ENCODE measurements at places on chromosomes 4 and X.

- DNase-seq: no peak
These were observed 108.3 kb downstream of the AGTR2 start for GRCh38 chrX:116278826-116279225.

DNA sequence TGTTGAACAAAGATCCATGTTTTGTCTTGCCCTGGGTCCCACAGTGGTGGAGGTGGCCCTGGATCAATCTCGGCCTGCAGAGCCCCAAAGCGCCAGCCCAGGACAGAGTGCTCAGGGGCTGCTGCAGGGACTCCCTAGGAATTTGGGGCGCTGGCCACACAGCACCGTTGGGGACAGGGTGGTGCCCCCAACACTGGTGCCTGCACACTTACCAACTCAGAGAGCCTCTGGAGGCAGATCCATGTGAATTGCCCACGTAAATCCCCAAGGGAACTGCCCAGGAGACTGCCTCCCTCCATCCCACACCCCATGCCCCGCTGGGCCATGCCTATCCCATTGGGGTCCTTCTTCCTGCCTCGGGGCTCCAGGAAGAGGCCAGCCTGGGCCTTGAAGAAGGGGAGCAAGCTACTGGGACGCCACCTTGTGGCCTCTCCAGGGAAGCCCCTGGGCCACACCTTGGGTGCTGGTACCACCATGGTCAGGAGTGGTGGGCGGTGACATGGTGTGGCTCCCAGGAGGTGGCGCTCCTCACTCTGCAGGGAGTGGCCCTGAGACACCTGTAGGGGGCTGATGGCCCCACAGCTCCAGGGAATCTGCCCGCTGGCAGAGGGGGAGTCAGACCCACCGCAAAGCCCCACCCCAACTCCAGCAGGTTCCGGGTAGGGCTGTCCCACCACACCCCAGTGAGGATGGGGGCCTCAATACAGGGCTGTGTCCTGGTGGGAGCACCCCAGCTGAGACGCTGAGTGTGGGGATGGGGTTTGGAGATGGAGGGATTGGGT, 22.8 kb downstream of the CFAP99 start:
- peak; percentile 27 for DNase-seq

DNA sequence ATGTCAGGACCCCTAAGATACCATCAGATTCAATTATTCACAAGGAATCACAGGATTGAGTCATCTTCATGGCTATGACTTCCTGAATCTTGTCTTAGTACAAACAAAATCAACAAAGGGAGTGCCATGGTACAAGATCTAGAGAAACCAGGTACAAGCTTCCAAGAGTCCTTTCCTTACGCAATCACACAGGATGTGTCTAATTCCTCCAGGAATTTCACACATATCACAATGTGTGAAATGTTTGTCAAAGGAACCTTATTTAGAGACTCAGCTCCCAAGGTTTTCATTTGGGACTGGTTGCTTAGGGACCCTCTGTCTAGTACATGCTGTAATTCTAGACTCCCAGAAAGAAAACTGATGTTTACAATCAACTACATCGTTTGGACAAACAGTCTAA, 83.0 kb downstream of the MAB21L2 start:
- DNase-seq: no peak

DNA sequence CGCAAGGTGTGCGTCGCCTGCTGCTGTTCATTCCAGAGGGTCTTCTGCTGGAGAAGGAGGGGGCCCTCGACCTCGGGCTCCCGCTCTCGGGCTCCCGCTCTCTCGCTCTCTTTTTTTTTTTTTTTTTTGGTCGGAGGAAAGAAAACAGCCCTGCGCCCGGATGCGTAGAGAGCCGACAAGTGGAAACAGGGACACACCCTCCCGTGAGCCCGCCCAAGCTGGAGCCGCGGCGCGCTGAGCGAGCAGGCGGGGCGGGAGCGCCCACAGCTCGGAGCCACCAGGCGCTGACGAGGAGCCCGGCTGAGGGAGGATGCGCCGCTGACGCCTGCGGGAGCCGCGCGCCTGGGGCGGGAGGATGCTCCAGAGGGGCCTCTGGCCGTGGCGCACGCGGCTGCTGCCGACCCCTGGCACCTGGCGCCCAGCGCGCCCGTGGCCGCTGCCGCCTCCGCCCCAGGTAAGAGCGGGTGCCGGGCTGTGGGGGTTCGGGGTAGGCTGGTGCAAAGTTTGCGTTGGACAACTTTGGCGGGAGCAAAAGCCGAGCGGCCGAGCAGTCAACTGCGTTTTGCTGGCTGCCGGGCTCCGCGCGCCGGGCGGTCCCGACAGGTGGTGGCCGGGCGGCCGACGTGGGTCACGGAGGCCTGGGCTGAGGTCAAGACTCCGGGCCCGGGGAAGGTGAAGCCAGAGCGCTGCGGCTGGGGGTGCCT, at the start of gene MCUB:
Gene MCUB, plus strand, starts transcription at position 264 of the 704 bp plus-strand sequence. Its CDS starts 92 bp downstream, at position 356.
- DNase-seq: peak; percentile 89

DNA sequence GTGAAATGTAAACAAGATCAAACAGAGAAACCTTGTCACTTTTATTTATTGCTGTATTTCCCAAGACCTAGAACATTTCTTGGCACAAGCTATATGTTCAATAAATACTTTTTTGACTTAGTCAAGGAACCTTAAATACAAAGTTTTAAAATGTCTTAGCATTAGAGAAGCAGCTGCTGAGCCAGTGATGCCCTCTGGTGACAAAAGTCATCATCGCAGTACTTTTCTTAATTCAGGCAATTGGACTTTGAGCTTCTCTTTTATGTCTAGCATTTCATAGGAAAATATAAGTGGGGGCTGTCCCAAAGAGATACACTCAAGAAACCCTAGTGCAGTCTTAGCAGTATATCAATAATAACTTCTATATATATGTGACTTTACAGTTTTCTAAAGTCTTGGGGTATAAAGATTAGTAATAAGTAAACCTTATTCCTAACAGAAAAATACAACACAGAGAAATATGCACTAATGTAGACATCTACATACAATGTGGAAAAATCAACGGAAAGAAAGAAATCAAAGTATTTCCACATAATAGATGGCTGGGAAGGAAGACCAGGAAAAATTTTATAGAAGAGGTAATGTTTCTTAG, 118.4 kb downstream of the DTHD1 start:
- DNase-seq: no peak

DNA sequence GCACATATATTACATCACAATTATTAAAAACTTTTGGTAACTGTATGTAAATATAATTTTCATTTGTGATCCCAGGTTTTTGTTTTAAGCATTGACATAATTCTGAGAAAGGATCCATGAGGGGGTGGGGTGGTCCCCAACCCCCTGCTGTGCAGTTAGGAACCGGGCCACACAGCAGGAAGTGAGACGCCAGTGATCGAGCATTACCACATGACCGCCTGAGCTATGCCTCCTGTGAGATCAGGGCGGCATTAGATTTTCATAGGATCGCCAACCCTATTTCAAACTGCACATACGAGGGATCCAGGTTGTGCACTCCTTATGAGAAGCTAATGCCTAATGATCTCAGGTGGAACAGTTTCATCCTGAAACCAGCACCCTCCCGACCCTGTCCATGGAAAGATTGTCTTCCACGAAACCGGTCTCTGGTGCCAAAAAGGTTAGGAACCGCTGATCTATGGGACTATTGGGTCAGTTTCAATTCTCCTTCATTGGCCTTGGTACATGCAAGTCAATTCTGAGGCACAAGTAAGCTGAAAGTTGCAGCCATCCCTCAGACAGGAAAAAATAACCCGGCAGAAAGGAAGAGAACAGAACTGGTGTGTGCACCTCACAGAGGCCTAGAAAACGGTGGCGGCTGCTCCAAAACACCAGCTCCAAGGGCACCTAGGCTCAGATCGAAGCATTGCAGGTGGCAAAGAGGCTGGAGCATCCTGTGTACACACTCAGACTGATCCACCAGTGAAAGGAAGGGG, 7.0 kb upstream of the TMSB4X start:
- DNase-seq: no peak

DNA sequence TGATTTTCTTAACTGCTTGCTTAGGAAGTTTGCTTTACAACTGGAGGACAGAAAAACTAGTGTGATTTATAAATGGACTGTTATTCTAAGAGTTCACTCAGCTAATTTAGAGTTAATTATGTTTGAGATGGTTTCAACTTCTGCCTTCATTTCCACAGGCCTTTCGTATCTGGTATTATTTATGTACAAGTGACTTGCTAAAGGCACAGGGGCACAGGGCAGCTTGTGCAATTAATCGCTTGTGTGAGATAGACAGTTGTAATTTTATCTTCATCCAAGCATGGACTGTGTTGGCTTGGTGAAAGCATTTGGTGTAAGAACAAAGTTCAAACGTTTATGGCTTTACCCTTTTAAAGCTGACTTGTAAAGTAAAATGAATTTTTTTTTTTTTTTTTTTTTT, 38.3 kb downstream of the GPAT3 start:
- no peak for DNase-seq

DNA sequence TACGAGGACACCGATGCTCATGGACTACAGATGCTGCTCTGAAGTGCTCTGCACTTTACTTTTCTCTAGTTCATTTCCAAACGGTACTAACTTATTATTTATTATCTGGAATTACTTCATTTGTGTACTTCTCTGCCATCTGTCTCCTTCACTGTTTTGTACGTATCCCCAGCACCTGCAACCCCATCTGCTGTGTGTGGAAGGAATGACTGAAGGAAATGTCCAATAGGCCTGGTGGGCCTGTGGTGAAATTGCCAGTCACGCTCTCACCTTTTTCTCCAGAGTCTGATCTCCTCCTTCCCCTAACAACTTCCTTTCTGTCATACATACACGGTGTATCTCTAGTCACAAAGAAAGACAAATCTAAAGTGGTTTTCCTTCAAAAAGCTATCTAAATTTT, 12.9 kb downstream of the TMEM154 start:
- DNase-seq: no peak

- no peak for DNase-seq
These were observed 131.9 kb upstream of the USP9X start for GRCh38 chrX:40953369-40953768.

DNA sequence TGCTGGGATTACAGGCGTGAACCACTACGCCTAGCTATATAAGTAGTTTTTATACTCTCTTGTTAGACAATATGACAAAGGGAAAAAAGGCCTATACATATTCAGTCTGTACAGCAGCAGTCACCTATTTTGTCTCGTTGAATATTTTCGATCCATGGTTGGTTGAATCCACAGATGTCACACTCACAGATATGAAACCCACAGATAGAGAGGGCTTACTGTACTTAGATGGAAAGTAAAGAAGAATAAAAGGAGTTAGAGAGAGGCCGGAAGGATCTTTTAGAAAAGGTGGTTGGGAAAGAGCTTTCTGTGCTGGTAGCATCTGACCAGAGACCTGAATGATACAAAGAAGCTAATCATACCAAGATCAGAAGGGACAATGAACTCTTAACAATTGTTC, 38.3 kb upstream of the SPINK2 start:
- DNase-seq: no peak

GRCh38 chr4:170476351-170476750, 386.6 kb upstream of the AADAT start:
- DNase-seq: peak; percentile 24

DNA sequence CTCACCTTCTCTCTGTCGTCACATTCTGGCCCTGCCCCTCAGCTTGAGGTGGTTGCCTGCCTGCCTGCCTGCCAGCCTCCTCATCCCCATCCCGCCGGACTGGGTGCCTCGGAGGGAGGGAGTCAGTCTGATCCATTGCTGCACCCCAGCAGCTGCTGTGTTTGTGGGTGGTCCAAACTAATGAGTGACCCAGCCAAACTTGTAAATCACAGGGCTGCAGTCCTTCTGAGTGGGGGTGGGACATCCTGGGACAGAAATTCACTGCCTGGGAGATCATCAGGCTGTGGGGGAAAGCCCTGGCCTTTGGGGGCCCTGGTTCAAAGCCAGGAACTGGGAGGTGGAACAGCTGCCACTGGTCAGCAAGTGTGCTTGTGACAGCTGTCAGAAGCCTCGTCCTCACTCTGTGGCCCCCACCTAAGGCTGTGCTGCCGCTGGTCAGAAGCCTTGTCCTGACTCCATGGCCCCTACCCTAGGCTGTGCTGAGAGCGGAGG, 5.6 kb downstream of the GPR78 start:
- no peak for DNase-seq

- no peak for DNase-seq
These were observed 138.1 kb downstream of the NPFFR2 start for GRCh38 chr4:72169861-72170260.

- no peak for DNase-seq
These were observed 2.3 kb upstream of the EMD start for GRCh38 chrX:154376774-154377173.

- DNase-seq: peak; percentile 50
These were observed 66.1 kb upstream of the H2AZ1 start for GRCh38 chr4:100016191-100016590.

GRCh38 chr4:152106113-152106763, 345.4 kb upstream of the GATB start:
- peak; percentile 90 for DNase-seq

GRCh38 chr4:77094496-77094895, 18.7 kb upstream of the CCNI start:
- DNase-seq: no peak

DNA sequence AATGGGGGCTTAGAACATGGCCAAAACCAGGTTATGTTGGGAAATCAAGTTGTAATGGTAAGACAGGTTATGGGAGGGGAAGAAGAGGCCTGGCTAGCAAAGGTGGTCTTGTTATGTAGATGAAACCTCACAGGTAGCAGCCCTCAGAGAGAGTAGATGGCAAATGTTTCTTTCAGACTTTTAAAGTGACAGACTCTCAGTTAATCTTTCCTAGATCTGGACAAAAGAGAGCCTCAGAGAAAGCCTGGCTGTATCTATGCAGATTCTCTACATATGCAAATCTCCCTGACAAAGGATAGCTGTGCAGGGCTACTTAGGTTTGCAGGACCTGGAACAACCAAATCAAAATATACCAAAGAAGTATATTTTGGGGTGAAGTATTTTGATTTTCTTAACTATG, 284.1 kb upstream of the AMOT start:
- no peak for DNase-seq

DNA sequence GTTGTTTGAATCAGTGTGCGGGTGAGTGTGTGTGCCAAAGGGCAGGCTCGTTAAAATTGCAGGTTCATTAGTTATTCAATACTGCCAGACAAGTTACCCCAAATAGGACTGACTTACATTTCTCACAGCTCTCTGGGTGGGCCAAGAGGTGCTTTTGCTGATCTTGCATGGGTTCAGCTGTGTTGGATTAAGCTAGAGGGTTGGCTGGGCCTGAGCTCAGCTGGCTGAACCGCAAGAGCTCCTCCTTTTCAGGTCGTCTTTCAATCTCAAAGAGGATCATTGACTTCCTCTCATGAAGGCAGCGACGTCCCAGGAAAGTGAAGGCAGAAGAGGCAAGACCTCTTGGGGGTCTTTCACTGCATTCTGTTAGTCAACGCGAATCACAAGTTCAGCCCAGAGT, 343.3 kb upstream of the FRG1 start:
- DNase-seq: no peak

- DNase-seq: no peak
These were observed 40.4 kb upstream of the CYP4V2 start for GRCh38 chr4:186150926-186151325.

DNA sequence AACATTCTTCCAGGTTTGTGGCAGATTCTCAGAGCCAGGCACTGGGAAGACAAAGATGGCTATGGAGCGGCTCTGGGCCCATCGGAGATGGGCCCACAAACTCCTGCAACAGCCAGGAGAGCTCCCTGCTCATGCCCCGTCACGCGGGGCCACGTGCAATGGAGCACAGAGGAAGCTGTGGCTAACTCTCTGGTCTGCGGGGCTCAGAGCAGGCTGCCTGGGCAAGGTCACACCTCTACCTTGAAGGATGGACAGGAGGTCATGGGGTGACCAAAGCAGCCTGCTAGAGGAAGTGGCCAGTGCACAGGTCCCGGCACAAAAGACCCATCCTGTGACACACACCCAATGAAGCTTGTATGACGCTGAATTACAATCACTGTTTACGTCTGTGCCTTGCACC, 45.2 kb downstream of the C4orf50 start:
- DNase-seq: no peak

GRCh38 chrX:69189576-69190371, 24.5 kb upstream of the PJA1 start:
- no peak for DNase-seq

Data from fibroblast of gingiva (primary cell).